ENCODE measurements at places on chromosomes 3 and 15. TPM values are rescaled to one million over a fixed set of nuclear protein-coding genes. Genes with fewer than 3 reads are reported as not detected.

SPG11 gene
- total RNA-seq: 42.4 TPM

STAG1 gene
- 32.4 TPM for total RNA-seq

WDR76 gene
- 3.9 TPM for total RNA-seq

IRAK2 gene
- 1.7 TPM for total RNA-seq

KBTBD13 gene
- total RNA-seq: not detected

HESX1 gene
- total RNA-seq: not detected

GOLGA6L6 gene
- not detected for total RNA-seq

TMC3 gene
- not detected for total RNA-seq

FBXW12 gene
- total RNA-seq: not detected

All from CD8-positive, alpha-beta T cell (primary cell).